ENCODE measurements at places on chromosomes 5 and 9.

DNA sequence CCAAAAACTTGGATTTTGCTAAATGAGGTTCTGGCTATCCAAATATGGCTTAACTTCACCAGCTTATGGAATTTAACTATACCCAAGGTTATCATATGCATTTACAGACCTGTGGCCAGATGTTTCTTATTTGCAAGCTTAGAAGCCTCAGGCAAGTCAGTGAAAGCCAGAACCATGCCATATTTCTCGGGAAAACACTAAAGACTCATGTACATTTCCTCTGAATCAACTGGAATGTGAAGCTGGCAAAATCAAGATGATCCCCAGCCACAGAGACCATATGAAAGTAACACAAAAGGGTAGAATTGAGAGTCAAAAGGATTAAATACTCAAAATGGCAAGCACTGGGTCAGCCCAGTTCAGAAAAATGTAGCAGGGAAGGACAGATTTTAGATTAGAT, 76.4 kb upstream of the SLC1A1 start:
- no peak for DNase-seq

DNA sequence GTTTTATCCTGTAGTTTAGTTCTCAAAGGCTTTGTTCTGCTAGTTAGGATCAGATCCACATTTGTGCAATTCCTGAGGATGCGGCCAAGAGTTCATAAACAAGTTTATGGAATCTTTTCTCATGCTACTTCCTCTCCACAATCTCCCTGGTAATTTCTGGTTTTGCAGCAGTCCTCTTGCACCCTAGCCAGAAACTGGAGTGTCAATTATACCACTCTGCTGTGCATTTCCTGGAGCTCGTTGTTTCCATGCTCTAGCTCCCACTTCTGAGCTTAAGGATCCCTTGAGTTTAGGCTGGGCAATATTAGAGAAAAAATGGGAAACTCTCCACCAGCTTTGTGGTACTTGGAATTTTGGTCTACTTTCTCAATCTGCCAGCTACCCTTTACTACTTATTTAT, 474.7 kb downstream of the DIRAS2 start:
- DNase-seq = no peak

DNA sequence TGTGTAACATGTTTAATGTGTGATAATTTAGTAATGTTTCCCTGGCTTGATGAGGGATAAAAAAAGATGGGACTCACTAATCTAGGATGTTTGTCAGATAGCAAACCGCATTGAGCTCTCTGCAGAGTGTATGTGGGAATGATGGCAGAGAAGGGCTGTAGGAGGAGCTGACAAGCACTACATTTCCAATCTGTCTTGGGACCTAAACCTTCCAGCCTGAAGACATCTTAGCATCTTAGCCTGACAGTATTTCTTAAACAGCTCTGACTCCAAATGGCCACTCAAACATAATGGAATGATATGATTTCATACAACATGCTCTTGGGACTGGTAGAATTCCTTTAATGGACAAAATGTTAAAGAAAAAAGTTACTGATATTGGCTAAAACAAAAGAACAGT, 116.7 kb downstream of the PPP2R2B start:
- no peak for DNase-seq

GRCh38 chr5:77893225-77893860, 117.2 kb upstream of the TBCA start:
- DNase-seq = no peak
